ENCODE measurements at places on chromosomes 2 and 18. TPM values are rescaled to one million over a fixed set of nuclear protein-coding genes. Genes with fewer than 3 reads are reported as not detected.

- H3K27me3 ChIP-seq = no peaks in the 10 kb centered on the region
- DNase-seq = no peak
- no peaks in the 10 kb centered on the region for H3K4me1 ChIP-seq
- no peak overlapping the region for H3K4me3 ChIP-seq
- H3K36me3 ChIP-seq = no peaks in the 10 kb centered on the region
These were observed 675.7 kb upstream of the ID2 start for GRCh38 chr2:8006181-8006580.

GRCh38 chr18:67276638-67277037 lies 239.9 kb downstream of the DSEL start:
- no peaks in the 10 kb centered on the region for H3K4me1 ChIP-seq
- H3K36me3 ChIP-seq = no peaks in the 10 kb centered on the region
- no peak overlapping the region for H3K4me3 ChIP-seq
- DNase-seq = no peak
- no peak overlapping the region for H3K27ac ChIP-seq

DNA sequence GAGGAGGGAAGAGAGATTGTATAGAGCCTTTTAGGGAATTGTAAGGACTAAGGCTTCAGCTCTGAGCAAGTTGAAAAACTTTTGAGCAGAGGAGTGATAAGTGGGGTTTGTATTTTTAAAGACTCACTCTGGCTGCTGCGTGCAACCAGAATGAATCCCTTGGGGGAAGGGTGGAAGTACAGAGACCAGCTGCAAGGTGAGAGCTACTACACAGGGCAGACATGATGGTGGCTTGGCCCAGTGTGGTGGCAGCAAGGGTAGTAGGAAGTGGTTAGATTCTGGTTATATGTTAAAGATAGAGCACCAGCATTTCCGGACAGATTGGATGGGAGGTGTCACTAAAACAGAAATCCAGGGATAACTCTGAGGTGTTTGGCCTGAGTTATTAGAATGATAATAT lies 10.1 kb upstream of the SESTD1 start:
- no peaks in the 10 kb centered on the region for H3K36me3 ChIP-seq
- no peaks in the 10 kb centered on the region for H3K27me3 ChIP-seq
- no peak for DNase-seq
- H3K27ac ChIP-seq = no peak overlapping the region
- no peak overlapping the region for H3K4me3 ChIP-seq

Gene AMER3
- total RNA-seq = 11.4 TPM

Gene RAB31
- total RNA-seq = 79.0 TPM

Gene ANKRD44
- 63.5 TPM for total RNA-seq

Gene SCN2A
- 24.2 TPM for total RNA-seq

GRCh38 chr18:7388741-7389140 lies 157.9 kb downstream of the LRRC30 start:
- H3K4me3 ChIP-seq = no peak overlapping the region
- H3K27ac ChIP-seq = no peak overlapping the region
- H3K36me3 ChIP-seq = no peaks in the 10 kb centered on the region
- no peaks in the 10 kb centered on the region for H3K27me3 ChIP-seq
- peaks cover 4% of the 10 kb centered on the region for H3K4me1 ChIP-seq

- peaks cover 18% of the 10 kb centered on the region for H3K27me3 ChIP-seq
- no peak overlapping the region for H3K27ac ChIP-seq
- no peaks in the 10 kb centered on the region for H3K36me3 ChIP-seq
- H3K4me1 ChIP-seq = peaks cover 56% of the 10 kb centered on the region
- DNase-seq = no peak
- no peak overlapping the region for H3K4me3 ChIP-seq
These were observed 208.4 kb upstream of the SMAD2 start for GRCh38 chr18:48138660-48139430.

Gene HOXD3
- total RNA-seq = 7.3 TPM

Measured in spinal cord (tissue), 10 donors.